ENCODE measurements at places on chromosomes 11 and 22.

GRCh38 chr22:22865311-22866072 is 22.1 kb upstream of the IGLL5 start:
- peak; percentile 52 for DNase-seq

- no peak for DNase-seq
These were observed 27.3 kb downstream of the FAM118A start for GRCh38 chr22:45336971-45337431.

DNA sequence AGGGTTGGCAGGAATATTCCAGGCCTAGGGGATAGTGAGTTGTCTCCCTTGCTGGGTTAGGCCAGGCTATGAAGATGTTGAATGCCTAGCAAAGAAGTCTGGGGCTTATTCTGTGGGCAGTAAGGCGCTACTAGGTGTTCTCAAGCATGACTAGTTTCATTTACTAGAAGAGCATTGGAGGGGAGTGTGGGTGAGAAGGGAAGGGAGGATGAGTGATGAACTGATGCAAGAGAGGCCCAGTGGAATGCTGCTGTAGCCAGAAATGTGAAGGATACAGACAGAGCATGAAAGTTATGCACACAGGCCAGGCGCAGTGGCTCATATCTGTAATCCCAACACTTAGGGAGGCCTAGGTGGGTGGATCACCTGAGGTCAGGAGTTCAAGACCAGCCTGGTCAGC is 33.5 kb downstream of the POU2F3 start:
- DNase-seq = no peak

GRCh38 chr11:3855808-3856491 is 486 bp downstream of the STIM1 start:
- DNase-seq = peak; percentile 83

- no peak for DNase-seq
These were observed 64.7 kb downstream of the BDNF start for GRCh38 chr11:27635567-27636037.

DNA sequence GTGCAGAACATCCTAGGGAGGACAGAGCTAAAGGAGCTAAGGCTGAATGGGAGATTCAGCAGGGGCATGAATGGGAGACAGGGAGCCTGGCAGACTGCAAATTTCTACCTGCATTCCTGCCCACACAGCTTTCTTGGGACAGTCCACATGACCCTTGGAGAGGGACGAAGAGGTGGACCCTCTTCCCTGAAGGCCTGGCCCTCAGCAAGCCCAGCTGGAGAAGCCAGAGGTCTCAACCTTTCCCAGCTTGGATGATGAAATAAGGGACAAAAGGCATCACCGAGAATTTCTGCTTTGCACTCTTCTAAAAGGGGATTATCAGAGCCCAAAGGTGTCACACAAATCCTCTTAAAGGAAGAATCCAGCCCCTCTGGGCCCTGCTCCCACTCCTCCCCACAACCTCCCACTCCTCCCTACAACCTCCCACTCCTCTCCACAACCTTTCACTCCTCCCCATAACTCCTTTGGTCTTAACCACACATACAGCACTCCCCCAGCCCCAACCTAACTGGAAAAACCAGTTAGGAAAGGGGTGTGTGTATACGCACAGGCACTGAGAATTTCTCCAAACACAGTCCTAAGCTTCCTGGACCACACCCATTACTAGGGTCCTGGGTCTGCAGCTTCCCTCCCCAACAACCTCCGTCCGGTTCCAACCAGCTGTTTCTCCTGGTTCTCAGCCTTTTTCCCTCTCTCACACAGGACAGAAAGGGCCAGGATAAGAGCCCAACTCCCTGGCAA is 38.4 kb downstream of the RPL27A start:
- no peak for DNase-seq

- DNase-seq = no peak
These were observed 84.3 kb downstream of the MSANTD4 start for GRCh38 chr11:105937738-105938137.

GRCh38 chr22:49849161-49850020 is 4.3 kb upstream of the ZBED4 start:
- no peak for DNase-seq

DNA sequence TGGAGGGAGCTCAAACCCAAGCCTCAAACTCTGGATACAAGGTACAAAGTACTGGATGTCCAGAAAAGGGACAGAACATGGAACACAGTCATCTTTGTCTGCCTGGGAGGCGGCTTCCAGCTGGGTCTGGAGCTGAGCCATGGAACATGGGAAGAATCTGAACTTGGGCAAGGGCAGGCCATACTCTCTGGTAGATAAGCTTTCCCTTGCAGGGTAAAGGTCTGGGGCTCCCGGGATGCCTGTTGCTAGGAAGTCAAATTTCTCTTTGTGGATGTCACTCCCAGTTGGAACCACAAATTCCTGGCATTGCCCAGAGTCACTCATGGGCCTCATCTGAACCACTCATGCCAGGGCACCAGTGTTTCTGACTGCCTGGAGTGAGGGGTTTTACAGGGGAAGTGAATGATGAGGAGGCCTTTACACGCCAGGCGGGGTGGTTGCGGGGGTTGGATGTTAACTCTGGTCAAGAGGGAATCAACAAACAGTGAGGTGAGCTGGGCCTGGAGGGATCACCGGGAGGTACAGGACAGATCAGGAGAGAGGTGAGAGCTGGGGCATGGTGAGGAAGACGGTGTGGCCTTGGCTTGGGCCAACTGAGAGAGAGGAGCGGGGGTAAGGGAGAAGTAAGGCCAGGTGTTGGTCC is 5.7 kb downstream of the FTH1 start:
- DNase-seq = no peak

GRCh38 chr11:105899772-105900171 is 122.3 kb downstream of the MSANTD4 start:
- no peak for DNase-seq

DNA sequence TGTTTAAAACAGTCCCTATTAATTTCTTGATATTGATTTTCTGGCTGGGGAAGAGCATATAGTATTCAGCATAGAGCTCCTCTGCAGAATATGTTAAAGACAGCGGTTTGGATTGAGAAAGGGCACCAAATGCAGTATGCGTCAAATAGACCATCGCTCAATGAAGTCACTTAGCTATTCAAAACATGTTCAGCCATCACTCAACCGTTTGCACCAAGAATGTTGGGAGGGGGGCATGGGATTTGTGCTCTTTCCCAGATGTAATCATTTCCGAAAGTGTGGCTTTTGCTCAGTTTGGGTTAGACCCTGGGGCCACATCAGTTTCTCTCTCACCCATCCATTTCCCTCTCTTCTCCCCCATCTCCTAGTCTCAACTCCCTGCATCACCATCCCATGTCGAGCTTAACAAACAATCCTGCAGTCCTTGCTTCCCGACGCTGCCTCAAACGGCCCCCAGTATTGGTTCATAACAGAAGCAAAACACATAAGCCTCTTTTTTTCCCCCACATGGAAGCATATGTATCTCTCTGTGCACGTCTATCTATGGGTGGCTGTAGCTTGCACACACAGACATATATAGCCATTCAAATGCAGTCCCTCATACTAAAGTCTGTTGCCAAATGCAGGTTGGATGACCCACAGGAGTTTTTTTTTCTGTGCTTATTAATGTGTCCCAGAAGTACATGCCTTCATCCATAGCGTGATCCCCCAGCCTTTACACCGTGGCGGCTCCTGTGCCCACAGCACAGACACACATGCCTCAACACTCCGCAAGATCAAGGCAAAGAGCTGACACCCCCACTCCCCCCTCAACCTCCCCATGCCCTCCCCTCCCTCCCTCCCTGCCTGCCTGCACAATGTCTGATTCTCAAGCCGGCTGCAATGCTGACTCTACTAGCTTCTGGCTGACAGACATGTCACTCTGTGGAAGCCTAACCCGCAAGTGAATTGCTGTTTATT is 2.6 kb downstream of the CACNG2 start:
- no peak for DNase-seq

GRCh38 chr11:17643506-17644405 is 75.6 kb upstream of the MYOD1 start:
- no peak for DNase-seq

GRCh38 chr11:73055655-73056354 is 86.3 kb downstream of the FCHSD2 start:
- DNase-seq = no peak

DNA sequence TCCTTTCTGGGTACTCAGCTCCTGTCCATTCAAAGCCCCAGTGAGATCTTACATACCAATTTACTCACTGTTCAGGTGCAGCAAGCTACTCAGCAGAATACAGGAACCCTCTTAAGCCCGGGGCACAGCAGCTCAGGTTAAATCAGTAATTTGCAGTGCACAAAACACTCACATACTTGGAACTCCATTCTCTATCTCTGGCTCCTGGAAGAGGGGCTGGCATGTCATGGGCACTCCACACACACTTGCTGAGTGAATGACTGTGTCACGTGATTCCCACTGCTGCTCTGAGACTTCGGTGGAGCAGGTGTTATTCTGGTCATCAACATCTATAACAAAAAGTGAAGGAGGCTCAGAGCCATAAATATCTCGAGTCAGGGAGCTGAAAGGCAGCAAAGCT is 157.3 kb upstream of the BDNF start:
- no peak for DNase-seq

- DNase-seq = no peak
These were observed 124.2 kb upstream of the PITPNB start for GRCh38 chr22:28043266-28043665.

DNA sequence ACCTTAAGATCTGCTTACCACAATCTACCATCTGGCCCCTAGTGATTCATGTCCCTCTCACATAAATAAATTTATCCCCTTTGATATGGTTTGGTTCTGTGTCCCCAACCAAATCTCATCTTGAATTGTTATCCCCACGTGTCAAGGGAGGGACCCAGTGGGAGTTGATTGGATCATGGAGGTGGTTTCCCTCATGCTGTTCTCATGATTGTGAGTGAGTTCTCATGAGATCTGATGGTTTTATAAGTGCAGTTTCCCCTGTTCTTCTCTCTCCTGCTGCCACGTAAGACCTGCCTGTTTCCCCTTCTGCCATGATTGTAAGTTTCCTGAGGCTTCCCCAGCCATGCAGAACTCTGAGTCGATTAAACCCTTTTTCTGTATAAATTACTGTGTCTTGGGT is 37.2 kb downstream of the OR2AG2 start:
- DNase-seq = no peak

DNA sequence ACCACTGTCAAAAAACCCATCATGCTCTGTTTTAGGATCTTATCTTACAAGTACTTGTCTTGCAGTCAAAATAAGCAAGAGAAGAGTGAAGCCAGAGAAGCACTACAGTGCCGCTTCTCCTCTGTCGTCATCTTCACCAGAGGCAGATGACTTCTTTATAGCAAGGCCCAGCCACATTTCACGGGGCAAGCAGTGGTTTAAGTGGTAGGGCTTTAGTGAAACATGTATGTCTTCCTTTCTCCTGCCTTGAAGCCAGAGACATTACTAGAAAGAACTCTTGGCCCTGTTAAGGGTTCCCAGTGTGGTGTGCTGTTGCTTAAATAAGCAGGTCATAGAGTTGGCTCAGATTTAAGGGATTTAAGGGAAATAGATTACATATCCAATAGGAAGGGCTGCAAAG is 42.9 kb upstream of the DEPDC7 start:
- DNase-seq = no peak

DNA sequence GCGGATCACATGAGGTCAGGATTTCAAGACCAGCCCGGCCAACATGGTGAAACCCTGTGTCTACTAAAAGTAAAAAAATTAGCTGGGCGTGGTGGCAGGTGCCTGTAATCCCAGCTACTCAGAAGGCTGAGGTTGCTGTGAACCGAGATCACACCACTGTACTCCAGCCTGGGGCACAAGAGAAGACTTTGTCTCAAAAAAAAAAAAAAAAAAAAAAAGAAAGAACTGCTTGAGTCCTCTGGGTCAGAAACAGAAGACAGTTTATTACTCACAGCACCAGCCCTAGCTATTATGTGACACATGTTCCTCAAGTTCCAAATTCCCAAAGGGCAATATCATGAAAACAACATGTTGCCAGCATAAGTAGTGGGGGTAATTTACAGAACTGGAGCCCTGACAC is 1014.1 kb upstream of the RAG2 start:
- no peak for DNase-seq

DNA sequence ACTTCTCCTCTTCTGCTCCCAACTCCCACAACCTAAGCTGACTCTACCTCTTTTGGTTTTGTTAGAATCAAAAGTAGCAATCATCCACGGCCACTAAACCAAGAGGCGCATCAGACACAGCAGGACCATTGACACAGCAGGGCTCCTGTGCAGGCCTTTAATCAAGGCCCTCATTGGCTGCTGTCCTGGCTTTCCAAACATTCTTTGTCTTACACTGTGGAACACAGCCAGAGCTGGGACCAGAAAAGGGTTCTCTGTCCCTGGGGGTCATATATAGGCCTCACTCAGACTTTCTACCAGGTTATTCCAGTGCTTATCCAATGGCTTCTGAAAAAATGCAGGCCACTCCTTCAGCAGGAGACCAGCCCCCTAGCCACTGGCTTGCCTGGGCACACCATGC is 212.7 kb upstream of the NTM start:
- no peak for DNase-seq

DNA sequence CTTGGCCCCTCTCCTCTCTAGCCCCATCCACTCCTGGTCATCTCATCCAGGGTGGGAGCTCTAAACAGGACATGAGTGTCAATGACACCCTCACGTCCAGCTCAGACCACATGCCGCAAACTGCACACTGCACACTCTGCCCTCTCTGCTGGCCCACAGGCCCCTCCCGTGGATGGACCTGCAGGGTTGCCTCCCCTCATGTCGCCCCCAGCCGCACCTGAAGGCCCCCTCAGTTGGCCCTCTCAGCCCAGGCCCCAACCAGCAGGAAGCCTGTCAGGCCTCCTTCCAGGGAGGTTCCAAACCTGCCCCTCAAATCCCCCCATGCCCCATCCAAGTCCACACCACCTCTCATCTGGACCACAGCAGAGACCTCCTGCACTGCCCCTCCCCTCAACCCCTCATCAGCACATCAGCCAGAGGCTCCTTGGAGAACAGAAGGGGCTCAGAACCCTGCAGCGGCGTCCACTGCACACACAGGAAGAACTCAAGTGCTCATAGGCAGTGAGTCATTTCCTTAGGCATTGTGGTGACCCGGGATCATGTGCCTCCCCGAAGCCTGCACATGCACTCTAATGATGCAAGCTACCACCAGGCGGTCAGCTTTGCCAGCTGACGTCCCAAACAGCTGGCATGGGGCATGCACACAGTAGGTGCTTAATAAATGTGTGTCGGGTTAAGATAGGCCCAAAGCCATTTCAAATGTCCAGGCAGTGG is 12.9 kb upstream of the CDKN1C start:
- peak; percentile 77 for DNase-seq
